GM10248 (cell line): ENCODE measurements at places on chromosomes 2 and 18.

- DNase-seq: no peak
These were observed 190.1 kb downstream of the NDUFA10 start for GRCh38 chr2:239835056-239835455.

DNA sequence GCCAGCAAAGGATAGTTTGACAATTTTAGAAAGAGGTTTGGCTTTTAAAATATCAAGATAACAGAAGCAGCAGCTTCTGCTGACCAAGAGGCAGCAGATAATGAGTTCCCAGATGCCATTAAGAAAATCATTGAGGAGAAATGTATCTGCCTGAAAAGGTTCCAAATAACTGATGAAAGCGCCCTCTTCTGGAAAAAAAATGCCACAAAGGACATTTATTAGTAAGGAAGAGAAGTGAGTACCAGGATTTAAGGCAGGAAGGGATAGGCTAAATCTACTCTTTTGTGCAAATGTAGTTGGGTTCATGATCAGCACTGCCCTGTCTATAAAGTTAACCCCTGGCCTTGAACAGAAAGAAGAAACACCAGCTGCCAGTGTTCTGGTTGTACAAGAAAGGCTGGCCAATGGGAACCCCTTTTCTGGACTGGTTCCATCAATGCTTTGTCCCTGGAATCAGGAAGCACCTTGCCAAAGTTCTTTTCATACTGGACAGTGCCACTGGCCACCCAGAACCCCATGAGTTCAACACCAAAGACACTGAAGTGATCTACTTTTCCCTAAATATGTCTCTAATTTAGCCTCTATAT is 40.6 kb downstream of the DHX57 start:
- DNase-seq: no peak

DNA sequence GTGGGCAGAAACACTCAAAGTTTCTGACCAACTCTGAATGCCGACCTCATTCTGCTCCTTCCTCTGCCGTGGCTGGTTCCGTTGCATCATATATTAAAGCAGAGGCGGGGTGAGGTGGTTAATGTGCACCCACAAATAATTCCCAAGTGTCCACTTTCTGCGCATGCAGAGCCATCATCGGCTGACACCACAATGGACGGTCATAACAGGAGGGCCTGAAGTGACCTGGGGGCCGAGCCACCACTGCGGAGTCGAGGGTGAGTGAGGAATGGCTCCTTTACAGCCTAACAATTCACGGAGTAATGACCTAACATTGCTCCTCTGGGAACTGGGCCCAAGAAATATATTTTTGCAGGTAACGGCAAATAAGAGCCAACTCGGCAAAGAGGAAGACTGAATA is 32.9 kb upstream of the GLI2 start:
- DNase-seq: no peak

DNA sequence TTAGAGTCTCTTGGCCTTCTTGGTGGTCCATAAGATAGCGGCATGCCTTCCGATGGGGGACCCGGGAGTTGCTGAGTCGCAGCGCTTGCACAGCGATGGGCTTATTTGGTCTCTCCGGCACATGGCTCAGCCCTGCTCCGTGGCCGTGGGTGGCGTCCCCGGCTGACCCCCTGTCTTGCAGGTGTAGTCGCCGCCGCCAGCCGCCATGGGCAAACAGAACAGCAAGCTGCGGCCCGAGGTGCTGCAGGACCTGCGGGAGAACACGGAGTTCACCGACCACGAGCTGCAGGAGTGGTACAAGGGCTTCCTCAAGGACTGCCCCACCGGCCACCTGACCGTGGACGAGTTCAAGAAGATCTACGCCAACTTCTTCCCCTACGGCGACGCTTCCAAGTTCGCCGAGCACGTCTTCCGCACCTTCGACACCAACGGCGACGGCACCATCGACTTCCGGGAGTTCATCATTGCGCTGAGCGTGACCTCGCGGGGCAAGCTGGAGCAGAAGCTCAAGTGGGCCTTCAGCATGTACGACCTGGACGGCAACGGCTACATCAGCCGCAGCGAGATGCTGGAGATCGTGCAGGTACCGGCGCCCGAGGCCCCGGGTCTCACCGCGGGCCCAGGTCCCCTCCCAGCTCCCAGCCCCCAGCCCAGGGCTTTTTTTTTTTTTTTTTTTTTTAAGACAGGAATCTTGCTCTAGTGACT is 28.4 kb downstream of the ODC1 start:
- DNase-seq: no peak

GRCh38 chr18:59876310-59876626 is 23.5 kb upstream of the PMAIP1 start:
- peak; percentile 58 for DNase-seq

DNA sequence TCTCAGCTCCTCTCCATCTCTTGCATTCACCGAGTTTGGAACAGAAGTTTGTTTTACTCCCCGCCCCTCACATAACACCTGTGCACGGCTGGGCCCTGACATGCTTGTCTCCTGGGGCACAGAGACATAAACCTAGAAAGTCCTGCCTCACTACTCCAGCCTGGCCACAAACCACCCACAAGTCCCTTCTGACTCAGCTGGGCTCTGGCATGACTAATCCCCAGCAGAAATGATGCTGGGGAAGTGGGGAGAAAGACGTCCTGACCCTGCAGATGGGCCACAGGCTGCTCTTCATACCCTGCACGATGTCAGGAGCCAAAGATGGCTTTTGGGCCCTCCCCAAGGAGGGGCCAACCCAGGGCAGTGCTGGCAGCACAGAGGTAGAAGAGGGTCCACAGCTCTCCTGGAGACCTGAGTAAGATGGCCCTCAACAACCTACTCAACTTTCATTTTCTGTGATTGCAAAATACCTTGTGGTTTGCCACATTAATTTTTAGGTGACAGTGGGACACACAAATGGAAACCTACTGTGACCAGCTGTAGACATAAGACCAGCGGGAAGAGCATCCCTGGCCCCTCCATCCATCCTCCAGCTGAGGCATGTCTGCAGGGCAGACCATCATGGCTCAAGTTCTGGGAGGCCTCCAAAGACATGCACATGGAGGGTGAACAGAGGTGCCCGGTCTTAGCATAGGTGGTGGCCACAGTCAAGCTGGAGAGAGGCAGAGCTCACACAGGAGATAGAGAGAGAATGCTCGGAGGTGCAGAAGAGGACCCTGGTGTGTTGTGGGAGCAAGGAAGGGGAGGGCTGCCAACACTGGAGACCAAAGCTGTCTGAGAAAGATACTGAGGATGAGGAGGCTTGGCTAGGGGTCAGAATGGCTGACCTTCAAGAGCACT is 40.0 kb downstream of the DNMT3A start:
- DNase-seq: peak; percentile 87

DNA sequence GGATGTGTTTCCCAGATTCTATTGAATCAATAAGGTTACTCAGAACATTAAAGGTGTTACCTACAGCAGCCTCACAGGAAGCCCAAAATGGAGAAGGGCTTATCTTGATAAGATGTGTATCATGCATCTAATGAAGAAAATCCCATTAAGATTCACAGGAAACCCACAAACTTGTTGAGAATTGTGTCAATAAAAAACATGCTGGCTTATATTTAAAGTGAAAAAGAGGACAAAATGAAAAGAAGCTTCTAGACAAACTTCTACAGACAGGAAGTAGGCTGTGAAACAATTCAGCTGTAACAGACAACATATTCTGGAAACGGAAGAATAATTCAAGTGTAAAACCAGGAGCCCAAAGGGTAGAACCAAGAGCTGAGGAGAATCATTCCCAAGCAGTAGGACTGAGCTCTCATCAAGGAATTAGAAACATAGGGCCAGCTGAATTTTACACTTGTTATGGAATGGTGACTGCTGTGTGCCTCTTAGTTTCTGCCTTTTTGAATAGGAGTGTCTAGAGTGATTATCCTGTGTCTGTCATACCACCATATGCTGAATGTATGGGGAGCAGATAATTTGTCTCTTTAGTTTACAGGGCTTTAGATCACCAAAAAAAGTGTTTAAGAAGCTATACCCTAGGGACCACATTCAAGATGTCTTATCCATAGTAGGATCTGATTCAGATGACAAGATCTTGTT is 9.6 kb downstream of the IMMT start:
- DNase-seq: no peak

DNA sequence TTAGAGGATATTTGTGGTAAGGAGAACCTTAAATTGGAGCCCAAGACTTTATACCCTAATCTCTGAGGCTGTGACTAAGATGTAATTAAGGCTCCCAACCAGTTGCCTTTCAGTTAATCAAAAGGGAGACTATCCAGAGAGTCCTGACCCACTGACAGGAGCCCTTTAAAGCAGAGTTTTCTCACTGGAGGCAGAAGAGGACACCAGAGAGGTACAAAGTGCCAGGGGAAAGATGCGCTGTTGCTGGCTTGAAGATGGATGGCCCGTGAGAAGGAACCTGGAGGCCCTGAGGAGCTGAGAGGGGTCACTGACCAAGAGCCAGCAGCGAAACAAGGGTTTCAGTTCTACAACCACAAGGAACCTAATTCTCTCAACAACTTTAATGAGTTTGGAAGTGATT is 137.3 kb downstream of the TMEM131 start:
- no peak for DNase-seq

DNA sequence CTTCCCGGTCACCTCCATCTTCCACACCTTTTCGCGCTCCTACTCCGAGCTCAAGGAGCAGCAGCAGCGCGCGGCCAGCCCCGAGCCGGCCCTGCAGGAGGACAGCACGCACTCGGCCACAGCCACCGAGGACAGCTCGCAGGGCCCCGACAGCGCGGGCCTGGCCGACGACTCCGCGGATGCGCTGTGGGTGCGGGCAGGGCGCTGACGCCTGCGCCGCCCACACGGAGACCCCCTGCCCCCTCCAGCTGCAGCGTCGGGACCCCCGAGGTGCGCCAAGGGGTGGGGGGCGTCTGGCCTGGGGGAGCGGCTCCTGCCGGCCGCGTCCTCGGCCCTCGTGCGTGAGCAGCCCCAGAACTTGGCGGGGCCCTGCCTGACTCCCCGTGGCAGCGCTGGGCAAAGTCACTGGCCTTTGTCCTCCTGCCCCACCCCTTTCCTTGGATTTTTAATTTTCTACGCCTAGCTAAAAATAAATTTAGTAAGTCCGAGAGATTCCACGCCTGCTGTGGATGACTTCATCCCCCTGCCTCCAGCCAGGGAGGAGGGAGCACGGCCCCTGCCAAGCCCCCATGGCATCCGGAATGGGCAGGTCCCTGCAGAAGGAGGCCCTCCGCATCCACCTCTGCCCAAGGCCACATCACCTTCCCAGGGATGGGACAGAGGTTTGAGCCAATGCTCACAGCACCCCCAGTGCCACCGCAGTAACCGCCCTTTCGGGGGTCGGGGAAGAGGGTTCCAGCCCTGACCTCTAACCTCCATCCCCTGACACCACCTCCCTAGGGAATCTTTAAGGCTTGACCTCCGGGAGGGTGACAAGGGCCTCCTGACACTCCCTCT is 51.6 kb downstream of the SLC66A2 start:
- no peak for DNase-seq

DNA sequence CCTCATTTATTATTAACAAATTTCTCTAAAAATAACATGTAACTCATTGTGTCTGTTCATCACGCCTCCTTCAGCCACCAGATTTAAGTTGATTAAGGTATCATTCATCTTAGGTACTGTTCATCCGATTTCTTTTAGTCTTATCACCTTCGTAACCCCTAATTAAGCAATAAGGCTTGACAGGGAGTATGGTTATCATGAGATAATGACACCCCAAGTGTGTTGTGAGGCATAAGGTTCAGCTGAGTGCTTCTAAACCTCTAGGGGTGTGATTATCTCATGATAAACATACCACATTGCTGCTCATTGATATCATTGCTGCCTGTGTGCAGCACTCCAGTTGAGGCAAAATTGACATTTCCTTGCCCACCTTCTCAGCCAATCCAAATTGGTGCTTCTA is 158.9 kb upstream of the BOD1L2 start:
- DNase-seq: no peak

DNA sequence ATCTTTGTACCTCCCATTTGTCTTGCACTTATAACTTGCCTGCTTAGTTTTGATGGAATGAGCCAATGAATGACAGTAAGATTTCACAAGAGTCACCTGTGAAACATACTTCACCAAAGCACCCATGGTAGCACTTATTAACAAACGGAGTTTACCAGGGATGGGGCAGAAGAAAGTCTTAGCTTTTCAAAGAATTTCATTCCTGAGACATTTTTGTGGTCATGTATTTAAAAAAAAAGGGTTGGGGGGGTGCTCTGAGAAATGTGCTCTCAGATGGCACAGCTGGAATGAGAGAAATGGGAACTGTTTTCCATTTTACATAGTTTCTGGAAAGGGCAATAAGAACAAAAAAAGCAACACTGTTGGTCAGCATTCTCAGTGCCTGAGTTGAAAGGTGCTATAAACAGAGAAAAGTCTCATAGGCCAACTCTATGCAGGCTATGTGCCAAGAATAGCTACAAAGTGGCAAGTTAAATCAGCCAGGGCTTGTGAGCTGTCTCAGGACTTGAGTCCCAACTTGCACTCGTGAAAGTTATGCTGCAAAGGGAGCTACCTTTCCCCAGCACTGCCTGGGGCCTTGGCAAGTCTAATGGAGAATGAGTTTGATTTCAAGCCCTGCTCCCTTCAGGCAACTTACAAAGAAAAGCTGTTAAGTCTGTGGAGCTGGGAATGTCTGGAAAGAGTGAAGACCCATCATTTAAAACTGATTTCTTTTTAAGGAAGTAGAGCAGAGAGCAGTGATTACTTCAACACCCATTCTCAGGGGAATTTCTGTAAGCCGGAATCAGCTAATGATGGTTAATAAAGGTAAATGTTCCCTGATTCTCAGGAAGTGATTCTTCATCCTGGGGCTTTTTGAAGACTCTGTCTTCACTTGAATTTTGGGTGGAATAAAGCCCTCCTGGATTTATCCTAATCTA is 170.6 kb downstream of the SLC8A1 start:
- DNase-seq: no peak

GRCh38 chr2:239476029-239476756 is 75.4 kb upstream of the HDAC4 start:
- DNase-seq: no peak

- no peak for DNase-seq
These were observed 856.3 kb upstream of the SALL3 start for GRCh38 chr18:78123144-78123909.

DNA sequence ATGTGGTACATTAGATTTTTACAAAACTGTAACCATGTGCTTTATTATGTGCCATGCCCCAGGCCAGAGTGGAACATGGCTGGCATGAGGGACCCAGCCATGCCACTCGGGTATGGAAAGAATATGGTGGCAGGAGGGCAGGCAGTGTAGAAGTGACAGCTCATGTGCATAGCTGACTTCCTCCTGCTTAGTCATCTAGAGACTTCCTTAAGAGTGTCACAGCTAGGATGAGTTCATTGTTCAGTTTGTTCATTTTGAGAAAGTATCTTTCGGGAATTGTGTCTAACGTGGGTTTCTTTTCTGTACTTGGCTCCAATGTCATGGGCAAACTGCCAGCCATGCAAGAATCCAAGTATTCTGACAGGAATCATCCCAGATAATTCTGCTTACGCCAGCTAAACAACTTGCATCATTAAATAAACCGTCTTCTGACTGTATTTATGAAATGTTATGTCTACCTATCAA is 94.3 kb upstream of the ITGB6 start:
- DNase-seq: no peak

- no peak for DNase-seq
These were observed 7.3 kb downstream of the LYPD1 start for GRCh38 chr2:132662732-132663131.

GRCh38 chr2:230861552-230862255 is 3.0 kb upstream of the ITM2C start:
- DNase-seq: no peak
